Renal cortex interstitium (tissue), 15 donors: ENCODE measurements at places on chromosomes 7 and 10.

DNA sequence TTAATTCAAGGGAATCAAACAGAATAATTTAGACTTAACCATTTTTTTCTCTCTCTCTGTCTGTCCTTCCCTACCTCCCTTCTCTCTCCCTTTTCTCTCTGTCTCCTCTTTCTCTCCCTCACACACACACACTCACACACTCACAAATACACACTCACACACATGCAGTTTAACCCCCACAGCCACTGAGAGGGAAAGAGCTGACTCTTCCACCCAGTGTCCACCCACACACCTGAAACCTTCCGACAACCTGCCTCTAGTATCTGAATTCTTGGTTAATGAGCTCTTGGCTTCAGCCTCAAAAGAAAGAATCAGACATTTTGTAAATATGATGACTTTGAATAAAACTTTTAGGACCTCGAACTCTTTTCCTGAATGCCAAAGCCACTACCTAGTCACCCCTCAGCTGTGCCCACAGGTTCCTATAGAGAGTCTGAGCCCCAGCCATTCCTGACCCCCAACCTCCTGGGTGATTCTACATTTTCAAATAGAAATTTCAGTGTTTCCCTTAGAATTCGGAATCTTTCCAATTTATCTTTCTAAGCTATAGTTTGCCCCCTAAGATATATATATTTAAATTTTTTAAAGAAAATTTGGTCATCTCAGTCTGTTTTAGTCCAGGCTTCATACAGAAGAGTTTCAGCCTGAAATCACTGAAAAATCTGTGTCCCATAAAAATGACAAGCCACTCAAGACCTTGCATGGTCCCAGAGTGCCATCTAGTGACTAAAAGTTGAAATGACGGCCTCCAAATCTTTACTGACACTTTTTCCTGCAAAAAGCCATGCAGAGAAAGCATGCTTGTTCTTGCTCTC is 202.8 kb downstream of the IPMK start:
- DNase-seq: peak; percentile 47

DNA sequence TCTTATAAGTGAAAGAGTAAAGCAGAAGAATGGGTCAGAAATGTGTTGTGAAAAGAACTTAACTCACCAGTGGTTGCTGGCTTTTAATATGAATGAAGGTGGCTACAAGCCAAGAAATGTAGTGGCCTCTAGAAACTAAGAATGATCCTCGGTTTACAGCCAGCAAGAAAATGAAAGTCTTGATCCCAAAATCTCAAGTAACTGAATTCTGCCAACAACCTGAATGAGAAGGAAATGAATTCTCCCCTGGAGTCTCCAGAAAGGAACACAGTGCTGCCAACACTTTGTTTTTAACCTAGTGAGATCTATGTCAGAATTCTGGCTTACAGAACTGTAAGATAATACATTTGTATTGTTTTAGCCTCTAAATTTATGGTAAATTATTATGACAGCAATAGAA is 193.0 kb downstream of the FZD1 start:
- no peak for DNase-seq

- no peak for DNase-seq
Measured at GRCh38 chr7:151339651-151340382, 1.8 kb upstream of the NUB1 start.

DNA sequence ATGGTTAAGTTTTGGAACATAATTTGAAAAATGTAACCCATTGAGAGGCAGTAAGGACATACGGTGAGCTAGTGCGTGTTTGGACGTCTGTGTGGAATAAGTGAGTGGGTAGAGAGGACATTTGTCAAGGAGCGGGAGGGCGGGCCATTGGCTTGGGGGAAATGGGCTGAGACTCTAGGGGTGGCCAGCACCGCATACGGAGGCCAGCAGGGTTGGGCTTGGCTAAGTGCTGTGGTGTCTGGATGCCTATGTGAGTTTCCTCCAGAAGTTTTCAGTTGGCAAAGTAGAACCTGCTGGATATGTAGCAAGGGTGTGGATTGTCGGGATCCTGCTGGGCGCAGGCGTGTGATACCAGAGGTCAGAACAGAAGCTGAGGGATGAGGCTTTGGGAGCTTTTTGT is 103.0 kb downstream of the TCF7L2 start:
- DNase-seq: no peak

DNA sequence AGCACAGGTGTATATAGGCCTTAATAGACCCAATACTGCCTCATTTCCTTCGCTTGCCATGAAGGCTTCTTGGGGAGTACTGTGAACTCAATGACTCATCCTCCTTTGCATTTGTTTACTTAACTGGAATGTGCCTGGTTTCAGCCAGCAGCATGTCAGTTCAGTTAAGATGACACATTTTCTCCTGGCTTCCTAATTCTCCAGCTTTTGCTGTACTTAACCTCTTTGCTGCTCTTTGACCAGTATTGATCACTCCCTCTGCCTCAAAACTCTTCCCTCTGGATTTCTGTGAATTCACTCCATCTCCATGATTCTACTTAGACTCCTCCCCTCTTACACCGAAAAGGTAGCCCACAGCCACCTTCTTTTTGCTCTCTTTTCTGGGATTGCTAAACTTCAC is 135.7 kb downstream of the MAGI2 start:
- DNase-seq: no peak

GRCh38 chr10:34768261-34768971 is 46.7 kb downstream of the PARD3 start:
- DNase-seq: no peak

- DNase-seq: no peak
Measured at GRCh38 chr10:69516316-69516715, 56.9 kb downstream of the NEUROG3 start.

DNA sequence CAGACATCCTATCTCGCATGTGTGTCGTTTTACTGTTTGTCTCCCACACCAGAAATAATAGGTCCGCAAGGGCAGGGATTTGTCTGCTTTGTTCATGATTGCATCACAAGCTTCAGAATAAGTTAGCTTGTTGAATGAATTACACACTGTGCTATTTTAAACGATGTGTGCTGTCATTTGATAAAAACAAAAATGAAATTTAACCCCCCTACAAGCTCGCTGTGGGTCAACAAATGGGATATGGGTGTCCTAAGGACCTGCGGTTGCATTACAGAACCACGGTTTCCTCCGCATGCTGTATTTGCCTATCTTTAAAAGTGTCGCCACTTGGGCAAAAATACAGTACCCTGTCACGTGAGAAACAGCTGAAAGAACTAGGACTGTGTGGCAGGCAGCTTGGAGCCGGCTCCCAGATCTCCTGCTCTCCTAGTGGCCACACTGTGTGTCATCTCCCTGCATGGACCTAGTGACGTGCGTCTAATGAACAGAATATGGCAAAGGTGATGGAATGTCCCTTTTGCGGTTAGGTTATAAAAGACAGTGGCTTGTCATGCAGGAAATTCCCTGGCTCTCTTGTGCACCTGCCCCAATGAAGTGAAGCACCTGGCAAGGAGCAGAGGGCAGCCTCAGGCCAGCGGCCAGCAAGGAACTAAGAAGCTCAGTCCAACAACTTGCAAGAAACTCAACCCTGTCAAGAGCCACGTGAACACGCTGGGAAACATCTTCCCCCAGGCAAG is 32.9 kb upstream of the CRYGN start:
- DNase-seq: no peak

GRCh38 chr7:12158334-12159060 is 52.6 kb upstream of the TMEM106B start:
- no peak for DNase-seq

DNA sequence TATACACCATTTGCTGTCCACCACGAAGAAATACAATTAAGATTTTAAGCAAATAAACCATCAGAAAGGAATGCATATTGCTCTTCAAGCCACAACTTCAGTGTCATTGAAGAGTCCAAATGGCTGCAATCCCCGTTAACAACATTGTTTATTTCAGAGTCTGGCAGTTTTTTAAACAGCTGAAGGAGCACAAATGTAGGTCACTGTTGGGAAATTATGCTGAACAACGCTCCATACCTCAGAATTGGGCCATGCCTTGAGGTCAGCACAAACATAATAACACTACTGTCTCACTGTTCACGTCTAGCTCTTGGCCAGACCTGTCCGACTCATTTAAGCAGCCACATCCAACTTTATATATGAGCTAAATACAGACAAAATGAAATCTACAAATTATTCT is 453.9 kb upstream of the GHITM start:
- DNase-seq: no peak

DNA sequence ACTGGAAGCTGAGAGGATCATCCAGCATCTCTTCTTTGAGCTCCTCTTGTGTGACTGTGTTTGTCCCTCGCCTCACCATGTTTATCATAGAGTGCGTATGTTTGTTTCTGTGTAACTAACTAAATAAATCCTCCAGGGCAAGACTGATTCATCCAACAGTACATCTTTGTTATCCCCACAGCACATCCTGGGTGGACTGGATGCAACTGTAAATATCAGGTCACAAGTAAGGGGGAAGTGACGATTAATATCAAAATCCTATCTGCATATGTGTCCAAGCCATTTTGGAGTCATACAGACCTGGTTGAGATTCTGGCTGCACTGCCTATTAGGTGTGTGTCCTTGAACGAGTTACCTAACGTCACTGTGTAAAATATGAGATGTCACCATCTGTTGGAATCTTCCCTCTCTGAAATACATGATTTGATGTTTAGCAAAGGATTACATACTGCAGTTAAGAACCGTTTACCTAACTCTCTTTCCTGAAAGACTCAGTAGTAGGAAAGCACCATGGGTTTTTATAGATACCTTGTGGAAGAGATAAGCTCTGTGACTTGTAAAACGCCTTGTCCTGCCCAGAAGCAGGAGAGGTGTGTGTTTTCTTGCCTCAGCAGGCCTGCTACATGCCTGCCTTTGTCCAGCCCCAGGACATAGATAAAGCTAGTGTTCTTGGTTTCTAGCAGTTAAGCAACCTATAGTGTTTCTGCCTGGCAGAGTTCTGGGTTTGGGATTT is 25.8 kb downstream of the WBP1L start:
- no peak for DNase-seq

DNA sequence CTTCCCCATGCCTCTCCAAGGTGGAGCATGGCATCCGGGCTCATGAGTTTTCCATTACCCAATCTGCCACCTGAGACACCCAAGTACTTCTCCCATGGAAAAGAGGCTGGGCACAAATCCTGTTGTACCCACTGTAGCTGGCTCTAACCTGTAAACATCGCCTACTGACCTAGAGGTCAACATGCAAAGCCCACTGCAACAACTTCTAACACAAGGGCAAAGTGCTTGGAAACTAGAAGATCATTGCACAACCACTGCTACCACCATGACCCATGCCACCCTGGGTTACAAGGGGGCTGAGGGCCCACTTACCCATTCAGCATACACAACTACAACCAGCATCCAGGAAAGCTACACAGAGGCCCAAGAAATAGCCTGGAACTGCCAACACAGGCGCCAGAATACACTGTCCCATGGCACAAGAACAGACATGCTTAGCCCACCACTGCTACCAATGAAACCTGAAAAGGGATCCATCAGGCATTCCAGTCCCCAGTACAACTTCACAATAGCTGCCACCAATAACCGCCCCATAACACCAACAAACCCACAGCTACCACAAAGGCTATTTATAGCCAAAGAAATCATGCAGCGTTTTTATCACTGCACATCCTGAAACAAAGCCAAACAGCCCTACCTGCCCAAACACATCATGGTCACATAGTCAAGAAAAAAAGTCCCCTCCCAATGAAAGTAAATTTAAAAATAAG is 63.4 kb downstream of the RNF32 start:
- no peak for DNase-seq

GRCh38 chr7:128732521-128733277 is 6.5 kb upstream of the CALU start:
- no peak for DNase-seq

GRCh38 chr7:132590162-132590561 is 13.9 kb upstream of the PLXNA4 start:
- DNase-seq: no peak

DNA sequence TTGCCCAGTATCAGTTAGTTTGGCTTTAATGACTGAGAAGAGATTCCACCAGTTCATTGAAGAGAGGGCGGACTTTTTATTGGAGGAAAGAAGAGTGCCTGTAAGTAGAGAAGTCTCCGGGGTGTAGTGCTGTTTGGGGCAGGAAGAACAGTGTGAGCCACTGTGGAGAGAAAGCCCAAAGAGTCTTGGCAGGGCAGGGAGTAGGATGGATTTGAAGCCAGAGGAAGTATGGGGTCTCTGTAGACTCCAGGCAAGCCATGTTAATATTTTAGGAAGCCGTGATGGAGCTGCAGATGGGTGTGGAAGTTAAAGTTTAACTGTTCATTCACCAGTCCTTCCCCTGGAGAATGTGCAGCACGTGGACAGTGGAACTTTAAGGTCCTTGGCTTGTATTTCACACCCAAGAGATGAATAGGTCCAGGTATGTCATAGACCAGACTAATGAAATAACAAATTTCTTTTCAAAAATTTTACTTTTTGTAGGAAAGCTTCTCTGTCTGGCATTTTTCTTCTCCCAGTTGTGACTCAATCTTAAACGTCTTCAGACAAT is 54.1 kb downstream of the TCF7L2 start:
- DNase-seq: no peak

DNA sequence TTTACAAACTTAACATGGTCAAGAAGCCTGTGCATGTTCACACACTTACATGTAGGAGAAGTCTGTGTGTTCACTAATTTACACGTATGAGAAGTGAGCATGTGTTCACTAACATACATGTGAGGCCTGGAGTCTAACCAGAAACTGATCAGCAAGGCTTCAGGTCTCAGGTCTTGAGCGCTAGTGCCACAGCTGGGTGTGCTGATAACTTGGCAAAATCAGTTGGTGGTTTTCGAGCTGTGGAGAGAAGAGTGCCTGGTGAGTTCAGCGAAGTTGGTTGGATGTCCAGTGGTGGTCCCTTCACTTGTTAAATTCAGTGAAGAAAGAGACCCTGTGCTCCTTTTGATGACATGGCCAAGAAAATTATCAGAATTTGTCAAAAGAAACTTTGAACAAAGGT is 98.7 kb downstream of the CELF2 start:
- DNase-seq: no peak

GRCh38 chr7:24824896-24825295 is 67.6 kb upstream of the GSDME start:
- no peak for DNase-seq

DNA sequence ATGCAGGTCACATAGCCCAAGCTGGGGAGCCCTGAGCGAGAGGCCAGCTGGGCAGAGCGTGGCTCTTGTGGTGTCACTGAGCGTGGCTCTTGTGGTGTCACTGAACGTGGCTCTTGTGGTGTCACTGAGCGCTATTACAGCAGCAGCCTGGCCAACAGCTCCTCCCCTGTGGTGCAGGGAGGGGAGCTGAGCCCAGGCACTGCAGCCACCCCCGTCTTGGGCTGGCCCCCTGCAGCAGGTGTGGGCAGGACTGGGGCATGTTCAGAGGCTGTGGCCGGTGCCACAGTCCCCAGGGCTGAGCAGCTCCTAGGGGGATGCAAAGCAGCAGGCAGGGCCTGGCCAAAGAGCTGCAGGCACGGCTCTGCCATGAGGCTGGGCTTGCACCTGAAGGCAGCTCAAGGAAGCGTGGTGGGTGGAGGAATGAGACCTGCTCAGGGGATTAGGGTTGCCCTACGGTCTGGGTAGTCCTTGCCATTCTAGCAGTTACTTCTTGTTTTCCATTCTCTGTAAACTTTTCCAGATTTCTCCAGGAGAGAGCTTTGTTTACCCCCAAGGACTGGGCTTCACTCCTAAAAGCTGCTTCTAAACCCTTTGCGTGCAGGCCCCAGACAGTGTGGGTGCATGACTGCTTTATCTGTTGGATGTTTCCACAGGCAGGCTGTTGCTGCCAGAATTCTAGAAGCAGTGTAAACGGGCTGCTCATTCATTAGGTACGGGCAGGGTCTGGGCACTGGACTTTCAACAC is 29.2 kb downstream of the ZNF783 start:
- no peak for DNase-seq
